ENCODE measurements at places on chromosomes 4 and X.

DNA sequence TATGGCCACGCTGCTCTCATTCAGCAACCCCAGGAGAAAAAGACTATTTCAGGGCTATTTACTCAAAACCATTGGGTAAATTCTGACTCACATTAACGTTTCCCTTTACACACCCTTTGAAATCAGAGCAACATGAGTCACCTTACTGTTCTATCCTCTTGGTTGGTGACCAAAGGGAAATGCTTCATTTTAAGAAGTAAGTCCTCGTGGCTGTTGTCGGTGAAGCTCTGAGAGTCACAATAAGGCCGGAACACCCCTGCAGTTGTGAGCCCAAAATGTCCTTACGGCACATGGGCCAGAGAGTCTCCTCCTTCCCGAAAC, 56.3 kb upstream of the SPRY1 start:
- no peaks in the 10 kb centered on the region for H3K36me3 ChIP-seq
- H3K27ac ChIP-seq: no peak overlapping the region
- H3K4me1 ChIP-seq: no peaks in the 10 kb centered on the region
- no peak for DNase-seq
- no peak overlapping the region for H3K4me3 ChIP-seq

DNA sequence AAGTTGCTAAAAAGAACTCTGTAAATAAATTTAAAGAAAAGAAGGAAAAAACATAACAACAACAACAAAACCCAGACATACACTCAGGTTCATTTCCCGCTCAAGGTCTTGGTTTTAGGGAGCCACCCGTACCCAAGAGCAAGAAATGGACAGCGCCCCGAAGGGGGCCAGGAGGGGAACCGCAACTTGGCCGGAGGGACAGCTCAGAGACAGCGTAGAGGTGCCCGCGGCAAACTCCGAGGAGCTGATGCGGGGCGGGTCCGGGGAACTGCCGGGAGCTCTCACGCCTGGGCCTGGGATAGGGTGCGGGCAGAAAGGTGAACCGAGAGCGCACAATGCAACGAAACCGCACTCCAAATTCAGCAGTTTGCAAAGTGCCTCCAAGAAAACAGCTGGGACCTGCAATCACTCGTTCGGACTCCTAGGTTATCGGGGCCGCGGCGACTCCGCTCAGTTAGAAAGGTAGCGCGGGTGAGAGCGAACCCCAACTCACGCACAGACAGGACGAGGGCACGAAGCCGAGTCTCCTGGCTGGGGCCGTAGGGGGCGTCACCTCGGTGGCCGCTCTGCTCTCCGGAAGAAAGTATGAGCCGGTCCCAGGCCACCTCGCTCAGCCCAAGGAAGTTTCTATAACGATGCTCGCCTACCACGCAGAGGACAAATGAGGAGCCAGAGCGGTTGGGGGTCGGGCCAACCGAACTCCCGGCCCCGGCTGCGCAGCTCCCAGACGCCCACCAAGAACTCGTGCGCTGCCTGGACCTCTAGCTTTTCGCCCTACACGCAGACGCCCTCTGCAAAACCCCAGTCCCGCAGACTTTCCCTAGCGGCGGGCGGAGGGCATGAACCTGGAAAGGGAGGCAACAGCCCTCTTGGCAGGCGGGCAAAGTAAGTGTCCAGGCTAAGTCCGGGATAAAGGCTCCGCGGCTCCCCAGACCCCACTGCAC, 1.4 kb downstream of the NDNF start:
- H3K4me3 ChIP-seq: peak overlapping the region; percentile 59
- H3K27ac ChIP-seq: peak overlapping the region; percentile 56
- no peaks in the 10 kb centered on the region for H3K36me3 ChIP-seq
- peak; percentile 75 for DNase-seq

DNA sequence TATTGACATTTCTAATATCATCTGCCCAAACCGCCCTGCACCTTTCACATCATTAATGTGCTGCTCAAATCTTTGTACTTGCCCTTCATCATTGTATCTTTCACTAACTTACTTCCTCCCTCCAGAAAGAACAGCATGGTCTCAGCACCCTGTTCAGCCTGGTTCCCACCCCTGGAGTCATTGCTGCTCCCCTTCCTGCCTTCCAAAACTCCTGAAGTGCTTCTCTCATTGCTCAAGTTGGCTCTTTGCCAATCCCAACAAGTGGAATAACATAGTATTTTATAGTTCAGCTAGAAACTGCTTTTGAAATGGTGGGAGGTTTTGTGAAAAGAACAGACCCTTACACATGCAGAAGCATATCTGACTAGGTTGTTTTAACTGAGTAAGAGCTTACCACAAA, 14.0 kb upstream of the TTC29 start:
- no peak for DNase-seq
- H3K27me3 ChIP-seq: no peaks in the 10 kb centered on the region
- no peaks in the 10 kb centered on the region for H3K36me3 ChIP-seq

DNA sequence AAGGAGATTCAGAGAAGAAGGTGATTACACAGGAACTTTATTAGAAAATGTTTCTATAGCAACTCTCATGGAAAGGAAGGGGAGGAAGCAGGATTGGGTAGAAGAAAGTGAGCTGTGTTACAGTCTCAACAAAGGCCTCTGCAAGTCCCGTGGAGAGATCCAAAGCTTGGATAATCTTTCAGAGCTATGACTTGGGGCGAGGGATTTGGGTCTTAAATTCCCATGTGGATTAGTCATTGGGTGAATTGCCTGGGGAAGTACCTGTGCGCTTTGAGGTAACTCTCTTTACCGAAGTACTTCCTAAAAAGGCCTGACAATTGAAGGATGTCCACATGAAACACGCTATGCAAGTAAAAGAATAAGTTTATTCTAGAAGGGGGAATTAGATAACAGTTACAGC, 133.8 kb upstream of the ANKRD50 start:
- H3K27ac ChIP-seq: no peak overlapping the region
- H3K27me3 ChIP-seq: no peaks in the 10 kb centered on the region
- no peak for DNase-seq

GRCh38 chr4:4590546-4590945, 48.7 kb upstream of the STX18 start:
- no peaks in the 10 kb centered on the region for H3K4me1 ChIP-seq
- H3K4me3 ChIP-seq: no peak overlapping the region
- no peaks in the 10 kb centered on the region for H3K27me3 ChIP-seq
- DNase-seq: no peak
- H3K36me3 ChIP-seq: no peaks in the 10 kb centered on the region
- H3K27ac ChIP-seq: no peak overlapping the region

- H3K4me3 ChIP-seq: peak overlapping the region; percentile 60
- no peaks in the 10 kb centered on the region for H3K36me3 ChIP-seq
- H3K27ac ChIP-seq: peak overlapping the region; percentile 75
- peaks cover 16% of the 10 kb centered on the region for H3K4me1 ChIP-seq
Observed at GRCh38 chrX:153688506-153688905, 780 bp downstream of the SLC6A8 start.

- H3K4me3 ChIP-seq: no peak overlapping the region
- H3K27ac ChIP-seq: no peak overlapping the region
- no peaks in the 10 kb centered on the region for H3K27me3 ChIP-seq
- no peaks in the 10 kb centered on the region for H3K4me1 ChIP-seq
- DNase-seq: no peak
- no peaks in the 10 kb centered on the region for H3K36me3 ChIP-seq
Observed at GRCh38 chr4:153341575-153342090, 2.9 kb upstream of the MND1 start.

Measured in tibial artery (tissue), 4 donors.